ENCODE measurements at places on chromosomes 5 and 9.

DNA sequence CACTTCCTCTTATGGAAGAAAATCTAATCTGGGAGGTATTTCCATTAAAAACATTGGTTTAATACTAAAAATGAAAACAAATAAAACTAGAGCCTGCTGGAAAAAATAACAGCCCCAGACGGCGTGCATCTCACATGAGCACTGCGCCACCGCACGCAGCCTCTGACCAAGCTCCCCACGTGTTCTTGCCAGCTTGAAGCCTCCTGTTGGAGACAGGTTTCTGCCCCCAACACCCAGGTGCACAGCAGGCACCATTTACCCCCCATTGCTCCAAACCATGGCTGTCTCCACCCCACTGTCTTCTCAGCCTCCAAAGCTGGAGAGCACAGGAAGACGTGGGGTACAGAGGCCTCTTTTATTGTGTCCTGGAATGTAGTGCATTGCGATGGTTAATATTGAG, 10.7 kb upstream of the COL5A1 start:
- no peak for DNase-seq

DNA sequence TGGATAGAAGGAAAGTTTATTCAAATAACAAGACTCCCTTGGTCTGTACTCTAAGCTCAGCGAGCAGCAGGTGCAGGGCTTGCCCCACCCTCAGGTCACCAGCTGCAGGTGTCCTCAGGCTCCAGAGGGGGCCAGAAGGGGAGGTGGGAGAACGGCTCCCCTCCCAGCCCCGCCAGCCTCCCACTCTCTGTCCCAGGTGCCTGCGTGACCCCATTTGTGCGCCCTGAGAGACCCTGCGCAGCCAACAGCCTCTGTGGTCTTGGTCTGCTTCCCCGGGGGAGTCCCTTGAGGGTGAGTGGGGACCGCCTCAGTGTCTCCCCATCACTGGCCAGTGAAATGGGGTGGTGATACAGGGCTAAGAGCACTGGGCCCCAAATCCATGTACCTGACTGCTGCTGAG, 62.3 kb upstream of the STXBP1 start:
- DNase-seq = no peak

DNA sequence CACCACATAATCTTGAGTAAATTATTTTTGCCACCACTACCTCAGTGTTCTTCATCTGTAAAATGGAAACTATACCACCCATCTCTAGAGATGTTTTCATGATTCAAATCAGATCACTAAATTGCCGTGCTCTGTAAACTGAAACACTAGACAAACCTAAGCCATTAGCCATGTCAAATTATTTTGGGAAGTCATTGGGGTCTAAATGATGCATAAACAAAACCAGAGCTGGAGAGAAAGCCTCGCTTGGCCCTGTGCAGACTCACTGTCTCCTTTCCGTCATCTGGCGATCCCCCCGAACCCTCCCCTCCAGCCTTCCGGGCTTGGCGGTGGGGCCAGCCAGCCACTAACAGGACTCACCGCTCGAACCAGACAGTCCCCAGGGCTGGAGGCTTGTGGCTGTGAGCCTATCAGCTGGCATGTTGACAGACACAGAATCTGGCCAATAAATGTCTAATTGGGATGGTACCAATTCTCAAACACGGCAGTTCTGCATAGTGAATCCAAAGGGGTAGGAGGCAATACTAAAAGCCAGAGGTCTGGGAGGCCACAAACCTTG, 256.5 kb downstream of the SEC61B start:
- no peak for DNase-seq

GRCh38 chr5:6216471-6217075, 161.8 kb downstream of the MED10 start:
- no peak for DNase-seq

- no peak for DNase-seq
Observed at GRCh38 chr5:57947181-57947580, 464.6 kb upstream of the ACTBL2 start.

DNA sequence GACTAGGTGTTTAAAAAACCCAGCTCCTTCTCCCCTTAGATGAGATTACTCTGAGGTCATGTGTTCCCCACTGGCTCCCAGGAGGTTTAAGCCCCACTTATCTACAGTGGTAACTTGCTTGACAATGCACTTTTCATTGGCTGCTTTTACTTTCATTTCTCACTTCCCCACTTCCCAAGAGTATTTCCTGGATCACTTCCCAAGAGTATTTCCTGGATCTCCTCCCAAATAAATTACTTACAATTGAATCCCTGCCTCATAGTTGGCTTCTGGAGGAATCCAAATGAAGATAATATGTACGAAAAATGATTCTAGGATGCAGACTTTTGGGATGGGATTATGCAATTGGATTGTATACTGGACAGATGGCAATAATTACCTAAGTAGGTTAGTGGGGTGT, 47.1 kb upstream of the CHSY3 start:
- DNase-seq = no peak

DNA sequence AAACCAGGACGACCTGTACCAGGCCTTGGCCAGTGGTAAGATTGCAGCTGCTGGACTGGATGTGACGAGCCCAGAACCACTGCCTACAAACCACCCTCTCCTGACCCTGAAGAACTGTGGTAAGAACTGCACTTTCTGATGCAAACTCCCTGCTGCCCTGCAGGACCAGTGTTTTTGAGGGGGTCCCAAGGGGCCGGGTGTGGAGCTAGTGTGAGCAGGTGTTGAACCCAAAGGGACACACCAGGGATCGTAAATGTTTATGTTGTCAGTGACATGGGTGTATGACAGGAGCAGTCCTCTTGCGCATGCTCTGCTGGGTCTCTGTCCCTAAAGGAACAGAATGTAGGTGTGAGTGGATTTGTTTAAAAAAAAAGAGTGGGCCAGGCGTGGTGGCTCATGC, 9.5 kb downstream of the GRHPR start:
- DNase-seq = no peak

DNA sequence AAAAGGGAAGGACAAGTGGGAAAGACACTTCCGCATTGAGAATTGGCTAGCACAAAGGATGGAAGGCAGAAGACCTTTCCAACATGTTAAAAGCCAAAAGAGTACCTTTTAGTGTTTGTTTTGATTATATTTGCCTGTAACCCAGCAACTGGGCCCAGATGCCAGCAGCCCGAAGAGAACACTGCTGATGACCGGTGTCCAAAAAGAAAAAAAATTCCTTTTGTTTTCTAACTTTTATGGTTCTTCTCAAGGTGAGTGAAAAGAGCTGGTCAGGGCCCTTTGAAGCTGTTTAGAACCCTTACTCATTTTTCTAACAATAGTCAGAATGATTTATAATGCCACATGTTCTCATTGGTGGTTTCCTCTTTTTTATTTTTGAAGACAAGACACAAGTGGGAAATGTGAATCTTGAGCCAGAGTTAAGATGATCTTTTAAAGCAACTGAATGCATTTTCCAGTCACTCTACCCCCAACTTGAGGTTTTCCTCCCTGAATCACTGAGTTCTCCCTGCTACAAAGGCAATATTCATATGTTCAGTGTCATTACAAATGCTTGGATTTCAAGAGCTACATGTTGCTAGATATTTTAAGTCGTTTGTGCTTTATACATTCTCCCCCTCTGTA, 32.3 kb upstream of the ZNF462 start:
- DNase-seq = peak; percentile 7

DNA sequence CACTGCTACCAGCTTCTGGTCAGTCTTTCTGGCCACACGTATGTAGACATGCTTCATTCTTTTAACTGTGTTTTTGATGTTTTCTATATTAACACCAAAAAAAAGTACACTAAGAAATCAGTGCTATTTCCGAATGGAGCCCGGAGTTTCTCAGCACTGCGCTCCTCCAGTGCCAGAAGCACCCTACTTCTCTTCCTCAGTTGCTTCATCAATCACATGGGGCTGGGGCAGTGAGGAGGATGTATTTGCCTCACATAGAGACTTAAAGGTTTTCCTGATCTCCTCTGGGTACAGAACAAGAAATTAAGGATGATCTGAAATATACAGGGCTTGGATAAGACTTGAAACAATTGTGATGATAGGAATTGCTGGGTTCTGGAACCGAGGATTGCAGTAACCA, 148.0 kb downstream of the ERCC6L2 start:
- DNase-seq = no peak

DNA sequence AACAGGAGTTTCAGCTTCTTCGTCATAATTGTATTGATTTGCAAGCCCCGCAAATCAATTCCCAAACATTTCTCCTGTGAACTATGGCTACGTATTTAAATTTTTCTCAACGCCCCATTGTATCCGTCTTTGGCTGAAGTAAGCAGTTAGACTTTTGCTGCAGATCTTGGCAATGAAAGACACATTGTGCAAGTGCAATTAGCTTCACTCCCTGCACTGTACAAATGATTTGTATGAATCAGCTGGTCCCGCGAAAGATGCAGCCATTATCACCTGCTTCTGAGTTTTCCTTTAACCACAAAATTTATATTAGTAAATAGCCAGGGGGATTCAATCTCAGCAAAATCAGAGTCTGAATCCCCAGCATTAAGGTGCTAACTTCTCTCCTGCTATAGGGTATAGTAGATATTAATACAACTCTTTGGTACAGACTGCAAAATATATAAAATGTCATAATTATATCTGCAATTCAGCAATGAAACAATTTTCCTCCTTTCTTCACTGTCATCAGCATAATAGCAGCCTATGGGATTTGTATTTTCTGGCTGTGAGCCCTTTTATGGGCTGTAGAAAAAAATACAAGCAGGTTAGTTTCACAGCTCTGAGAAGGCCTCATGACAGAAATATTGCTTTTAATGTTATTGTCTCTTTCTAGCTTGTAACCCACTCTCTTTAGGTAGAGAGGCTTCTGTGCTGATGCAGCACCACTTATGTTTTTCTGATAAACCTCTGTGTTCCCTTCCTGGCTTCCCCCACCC, 68.4 kb upstream of the SMARCA2 start:
- no peak for DNase-seq

DNA sequence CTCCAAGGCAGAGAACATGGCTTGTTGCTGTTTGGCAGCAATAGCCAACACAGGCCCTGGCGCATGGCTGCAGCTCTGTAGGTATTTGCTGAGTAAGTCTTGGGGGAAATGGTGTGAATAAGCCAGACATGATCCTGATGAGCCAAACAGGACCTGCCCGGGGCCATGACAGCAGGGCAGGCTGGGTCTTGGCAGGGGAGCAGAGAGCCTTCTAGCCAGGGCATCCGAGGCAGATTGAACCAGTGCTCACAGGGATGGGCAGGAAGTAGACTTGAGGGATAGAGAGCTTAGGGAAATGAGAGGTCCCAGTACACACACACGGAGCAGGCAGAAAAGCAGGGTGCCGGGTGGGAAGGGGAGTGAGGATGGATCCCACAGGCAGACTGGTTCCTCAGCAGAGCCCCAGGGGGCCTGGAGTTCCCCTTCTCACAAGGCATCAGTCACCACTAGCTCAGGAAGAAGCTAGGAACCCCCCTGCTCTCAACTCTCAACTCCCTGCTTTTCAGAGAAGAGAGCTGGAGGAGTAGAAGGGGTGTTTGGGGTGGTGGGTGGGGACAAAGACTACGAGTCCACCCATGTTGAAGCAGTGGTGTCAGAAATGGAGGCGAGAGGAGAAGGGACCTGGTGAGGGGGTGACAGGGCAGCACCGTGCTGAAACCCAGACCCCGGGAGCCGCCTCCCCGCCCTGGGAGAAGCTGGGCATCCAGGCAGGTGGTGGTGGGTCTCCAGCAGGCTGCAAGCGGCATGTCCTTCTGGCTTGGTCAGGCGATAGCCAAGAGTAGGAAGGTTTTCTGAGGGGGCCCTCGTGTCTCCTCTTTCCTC, 111.1 kb downstream of the RGS3 start:
- DNase-seq = no peak

- DNase-seq = no peak
Observed at GRCh38 chr5:40556811-40557210, 122.9 kb upstream of the PTGER4 start.

DNA sequence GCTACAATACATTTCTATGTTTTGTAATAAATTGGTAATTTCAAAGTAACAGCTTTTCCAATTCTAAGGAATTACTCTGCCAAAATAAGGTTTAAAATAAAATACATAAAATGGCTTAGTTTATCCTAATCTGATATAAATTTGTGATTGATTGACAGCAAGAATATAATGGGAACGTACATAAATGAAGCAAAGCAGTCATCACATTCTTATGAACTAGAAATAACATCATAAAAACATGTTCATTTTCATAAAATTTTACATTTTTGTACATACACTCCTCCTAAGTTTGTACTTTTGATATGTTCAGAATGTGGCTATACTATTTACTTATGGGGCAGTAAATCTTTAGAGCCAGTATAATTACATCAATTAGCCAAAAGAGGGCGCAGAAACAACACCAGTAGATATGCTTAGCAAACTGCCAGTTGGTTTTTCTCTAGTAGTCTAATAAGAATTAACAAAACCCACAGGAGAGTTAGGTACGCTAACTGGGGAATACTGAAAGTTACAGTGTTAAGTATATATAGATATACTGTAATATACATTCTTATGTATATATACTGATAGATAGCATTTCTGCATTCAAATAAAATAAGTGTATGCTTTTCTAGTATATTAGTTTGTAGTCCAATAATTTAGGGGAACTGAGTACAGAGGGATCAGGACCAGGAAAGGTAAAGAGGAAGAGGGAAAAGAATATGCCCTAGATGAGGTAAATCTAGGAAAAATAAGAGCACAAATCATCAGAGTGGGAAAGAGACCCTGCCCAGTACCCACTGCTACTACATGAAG, 76.8 kb downstream of the ZDHHC21 start:
- peak; percentile 58 for DNase-seq

GRCh38 chr9:115008536-115009270, 78.3 kb upstream of the TNFSF8 start:
- peak; percentile 54 for DNase-seq

- no peak for DNase-seq
Observed at GRCh38 chr5:21882074-21882745, 970.9 kb downstream of the CDH12 start.

- no peak for DNase-seq
Observed at GRCh38 chr9:100160021-100160420, 61.0 kb downstream of the INVS start.

- DNase-seq = peak; percentile 95
Observed at GRCh38 chr9:126719618-126720031, 85.2 kb upstream of the ZBTB43 start.

- no peak for DNase-seq
Observed at GRCh38 chr9:96161819-96162218, 140.2 kb downstream of the HSD17B3 start.

- no peak for DNase-seq
Observed at GRCh38 chr9:108911820-108912219, 22.1 kb downstream of the ELP1 start.

DNA sequence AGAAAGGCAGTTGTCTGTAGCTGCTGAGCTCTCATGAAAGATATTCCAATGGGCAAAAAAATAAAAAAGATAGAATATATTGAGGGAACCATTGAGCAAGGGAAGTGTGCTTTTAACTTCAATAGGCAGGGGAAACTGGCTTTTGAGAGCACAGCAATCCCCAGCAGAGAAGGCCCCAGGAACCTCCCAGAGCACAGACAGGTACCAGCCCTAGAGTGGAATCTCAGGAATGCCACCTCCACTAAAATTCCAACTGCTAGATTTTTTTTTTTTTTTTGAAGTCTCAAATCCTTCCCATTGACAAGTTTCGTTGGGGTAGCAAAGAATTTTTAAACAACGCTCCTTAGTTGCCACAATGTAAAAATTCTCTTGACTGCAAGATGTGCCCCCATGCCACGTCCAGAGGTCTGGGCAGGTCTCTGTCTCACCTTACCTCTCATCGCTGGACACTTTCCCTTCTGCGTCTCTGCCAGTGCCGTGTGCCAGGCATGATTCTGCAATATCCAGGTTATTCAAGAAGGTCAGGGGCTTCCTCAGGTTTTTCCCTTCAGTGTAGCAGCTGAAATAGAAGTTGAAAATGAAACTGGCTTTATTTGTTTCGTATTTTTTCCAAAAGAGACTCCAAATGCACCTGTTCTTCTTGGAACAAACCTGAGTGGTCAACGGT, 64.2 kb upstream of the IRX1 start:
- DNase-seq = no peak

GRCh38 chr5:14286574-14287421, 143.7 kb downstream of the TRIO start:
- no peak for DNase-seq

All from Kasumi-1 (cell line).